ENCODE measurements at places on chromosomes 5 and 9. TPM values are rescaled to one million over a fixed set of nuclear protein-coding genes. Genes with fewer than 3 reads are reported as not detected.

The BAAT gene
- 0.07 TPM for total RNA-seq

The NPDC1 gene
- 84.0 TPM for total RNA-seq

The SLC24A2 gene
- total RNA-seq = 0.20 TPM

The UNC13B gene
- total RNA-seq = 29.9 TPM

The ZNF300 gene
- total RNA-seq = 15.6 TPM

The ADAMTS12 gene
- 13.5 TPM for total RNA-seq

GRCh38 chr5:52693280-52693679 is 94.4 kb upstream of the ITGA1 start:
- peaks cover 29% of the 10 kb centered on the region for H3K4me1 ChIP-seq
- DNase-seq = no peak
- no peaks in the 10 kb centered on the region for H3K27me3 ChIP-seq
- H3K36me3 ChIP-seq = no peaks in the 10 kb centered on the region
- H3K27ac ChIP-seq = no peak overlapping the region

- H3K27ac ChIP-seq = no peak overlapping the region
- no peaks in the 10 kb centered on the region for H3K27me3 ChIP-seq
- peaks cover 14% of the 10 kb centered on the region for H3K36me3 ChIP-seq
- peaks cover 4% of the 10 kb centered on the region for H3K4me1 ChIP-seq
- no peak overlapping the region for H3K4me3 ChIP-seq
Measured at GRCh38 chr9:109940561-109940960, 160.6 kb downstream of the PALM2AKAP2 start.

DNA sequence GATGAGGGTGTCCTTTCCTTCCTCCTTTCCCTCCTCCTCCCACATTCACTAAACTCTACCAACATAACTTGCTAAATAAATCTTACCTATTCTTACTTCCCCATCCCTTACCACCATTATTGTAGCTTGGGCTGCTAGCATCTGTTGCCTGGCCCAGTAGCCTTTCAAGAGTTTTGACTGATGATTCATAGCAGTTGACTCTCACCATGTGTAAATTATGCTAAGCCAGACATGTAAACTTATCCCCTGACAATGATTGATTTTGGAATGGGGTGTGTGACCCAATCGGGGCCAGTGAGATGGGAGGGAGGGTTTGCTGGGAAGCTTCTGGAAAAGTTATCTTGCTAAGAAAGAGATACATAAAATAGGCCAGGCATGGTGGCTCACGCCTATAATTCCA is 161.8 kb upstream of the SPRY4 start:
- H3K36me3 ChIP-seq = peaks cover 8% of the 10 kb centered on the region
- peaks cover 9% of the 10 kb centered on the region for H3K4me1 ChIP-seq
- DNase-seq = no peak
- no peaks in the 10 kb centered on the region for H3K27me3 ChIP-seq
- H3K27ac ChIP-seq = no peak overlapping the region

GRCh38 chr9:8074713-8075286 is 275.2 kb upstream of the DMAC1 start:
- no peak for DNase-seq
- no peak overlapping the region for H3K4me3 ChIP-seq
- no peaks in the 10 kb centered on the region for H3K27me3 ChIP-seq

DNA sequence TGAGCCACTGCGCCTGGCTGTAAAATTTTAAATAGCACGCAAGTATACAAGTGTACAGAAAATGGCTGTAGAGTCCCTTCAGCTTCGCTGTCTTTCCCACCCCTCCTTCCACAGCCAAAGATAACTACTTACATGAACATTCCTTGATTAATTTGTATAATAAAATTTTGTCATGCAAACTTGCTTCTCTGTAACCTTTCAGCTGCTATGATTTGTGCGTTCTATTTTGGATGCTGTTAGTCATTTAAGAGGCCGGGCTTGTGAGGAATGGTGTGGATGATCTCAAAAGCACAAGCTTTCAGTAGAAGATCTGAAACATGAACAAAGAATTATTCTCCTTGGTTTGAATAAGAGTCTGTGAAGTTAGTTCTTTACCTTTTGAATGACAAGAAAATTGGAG is 115.0 kb upstream of the TLE1 start:
- H3K4me1 ChIP-seq = peaks cover 5% of the 10 kb centered on the region
- H3K36me3 ChIP-seq = no peaks in the 10 kb centered on the region
- DNase-seq = no peak
- no peak overlapping the region for H3K4me3 ChIP-seq
- no peak overlapping the region for H3K27ac ChIP-seq
- H3K27me3 ChIP-seq = no peaks in the 10 kb centered on the region

DNA sequence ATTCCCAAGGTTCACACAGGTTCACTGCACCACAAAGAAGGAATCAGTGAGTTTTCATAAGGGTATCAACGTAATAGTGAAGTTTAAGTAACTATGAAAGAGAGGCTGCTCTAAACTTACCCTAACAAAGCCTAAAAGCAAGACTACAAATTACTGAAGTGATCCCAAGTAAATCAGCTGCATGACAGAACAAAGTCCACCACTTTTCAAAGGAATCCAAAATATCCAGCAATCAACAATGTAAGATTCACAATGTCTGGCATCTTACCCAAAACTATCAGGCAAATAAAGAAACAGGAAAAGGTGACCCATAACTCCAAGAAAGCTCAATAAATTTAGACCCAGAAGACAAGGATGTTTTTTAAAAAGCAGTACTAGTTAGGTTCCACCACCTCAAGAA is 70.1 kb downstream of the GNAQ start:
- H3K27ac ChIP-seq = peak overlapping the region; percentile 78
- H3K4me3 ChIP-seq = no peak overlapping the region
- no peaks in the 10 kb centered on the region for H3K27me3 ChIP-seq
- peaks cover 44% of the 10 kb centered on the region for H3K4me1 ChIP-seq
- no peak for DNase-seq
- H3K36me3 ChIP-seq = peaks cover 6% of the 10 kb centered on the region

- no peaks in the 10 kb centered on the region for H3K36me3 ChIP-seq
- no peak overlapping the region for H3K27ac ChIP-seq
- no peaks in the 10 kb centered on the region for H3K4me1 ChIP-seq
- DNase-seq = no peak
Measured at GRCh38 chr9:95522871-95523370, 6.2 kb upstream of the PTCH1 start.

DNA sequence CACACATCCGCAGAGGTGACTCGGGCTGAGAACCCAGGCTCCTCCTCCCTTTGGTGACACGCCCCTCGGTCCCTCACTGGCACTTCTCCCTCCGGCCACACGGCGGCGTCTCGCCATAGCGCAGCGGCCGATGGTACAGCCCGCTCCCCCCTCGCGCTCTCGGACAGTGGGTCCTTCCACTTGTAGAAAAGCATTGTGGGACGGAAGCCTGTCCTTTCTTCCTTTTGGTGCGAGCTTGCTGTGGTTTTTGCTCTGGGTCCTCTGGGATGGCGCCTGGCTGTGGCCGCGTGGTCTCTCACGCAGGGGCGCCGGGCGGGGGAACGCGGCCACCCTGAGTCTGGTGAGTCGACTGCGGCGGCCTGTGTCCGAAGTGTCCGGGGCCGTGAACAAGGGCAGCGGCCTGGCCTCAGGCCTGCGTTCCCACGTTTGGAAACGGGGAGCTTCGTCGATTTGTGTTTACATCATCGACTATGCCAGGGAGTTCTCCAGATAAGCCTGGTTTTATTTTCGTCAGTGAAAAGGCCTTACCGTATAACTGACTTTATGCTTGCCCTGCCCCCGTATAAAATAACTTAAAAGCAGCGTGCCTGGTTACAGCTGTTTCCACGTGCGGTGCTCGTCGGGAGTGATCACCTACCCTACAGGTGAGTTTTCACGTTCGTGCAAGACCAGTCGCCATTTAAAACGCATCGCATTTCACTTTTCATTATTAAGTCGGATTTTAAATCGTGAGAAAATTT is 258.3 kb downstream of the EPB41L4A start:
- DNase-seq = peak; percentile 77
- H3K4me1 ChIP-seq = peaks cover 31% of the 10 kb centered on the region
- peak overlapping the region; percentile 96 for H3K4me3 ChIP-seq
- H3K27ac ChIP-seq = peak overlapping the region; percentile 94
- peaks cover 14% of the 10 kb centered on the region for H3K36me3 ChIP-seq

- no peak for DNase-seq
- no peak overlapping the region for H3K27ac ChIP-seq
- peaks cover 17% of the 10 kb centered on the region for H3K27me3 ChIP-seq
- no peak overlapping the region for H3K4me3 ChIP-seq
- peaks cover 24% of the 10 kb centered on the region for H3K4me1 ChIP-seq
- H3K36me3 ChIP-seq = peaks cover 4% of the 10 kb centered on the region
Measured at GRCh38 chr5:92800365-92800764, 780.7 kb downstream of the NR2F1-AS1 start.

DNA sequence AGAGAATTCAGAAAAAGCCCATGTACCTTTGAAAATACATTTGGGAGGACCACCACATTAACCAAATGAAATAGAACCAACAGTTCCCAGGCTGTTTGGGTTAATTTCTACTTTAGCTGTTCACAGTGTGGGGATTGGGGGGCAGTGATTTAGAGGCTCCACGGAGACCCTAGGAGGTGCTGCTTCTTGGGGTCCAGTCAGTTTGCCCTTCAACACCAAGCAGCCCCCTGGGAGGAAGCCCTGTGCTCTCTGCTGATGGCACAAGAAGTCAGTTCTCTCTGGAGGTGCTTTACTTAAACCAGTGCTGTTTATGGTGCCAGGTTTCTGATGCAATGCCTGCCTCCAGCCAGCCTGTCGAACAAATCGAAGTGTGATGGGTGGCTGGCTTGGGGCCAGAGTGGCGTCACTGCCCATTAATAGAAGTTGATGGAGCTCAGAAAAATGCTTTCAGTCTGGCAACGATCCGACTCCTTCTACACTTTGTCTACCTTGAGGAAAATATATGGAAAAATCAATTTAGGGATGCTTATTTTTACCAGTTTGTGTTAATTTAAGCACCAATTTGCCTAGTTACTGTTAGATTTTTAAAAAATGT is 134.0 kb downstream of the SNX18 start:
- peak; percentile 41 for DNase-seq
- peaks cover 8% of the 10 kb centered on the region for H3K4me1 ChIP-seq
- no peak overlapping the region for H3K27ac ChIP-seq
- no peak overlapping the region for H3K4me3 ChIP-seq
- no peaks in the 10 kb centered on the region for H3K27me3 ChIP-seq
- no peaks in the 10 kb centered on the region for H3K36me3 ChIP-seq

- peaks cover 7% of the 10 kb centered on the region for H3K27me3 ChIP-seq
- no peak overlapping the region for H3K4me3 ChIP-seq
- DNase-seq = no peak
- H3K4me1 ChIP-seq = no peaks in the 10 kb centered on the region
- H3K36me3 ChIP-seq = no peaks in the 10 kb centered on the region
- H3K27ac ChIP-seq = no peak overlapping the region
Measured at GRCh38 chr5:71817891-71818290, 98.8 kb downstream of the CARTPT start.

DNA sequence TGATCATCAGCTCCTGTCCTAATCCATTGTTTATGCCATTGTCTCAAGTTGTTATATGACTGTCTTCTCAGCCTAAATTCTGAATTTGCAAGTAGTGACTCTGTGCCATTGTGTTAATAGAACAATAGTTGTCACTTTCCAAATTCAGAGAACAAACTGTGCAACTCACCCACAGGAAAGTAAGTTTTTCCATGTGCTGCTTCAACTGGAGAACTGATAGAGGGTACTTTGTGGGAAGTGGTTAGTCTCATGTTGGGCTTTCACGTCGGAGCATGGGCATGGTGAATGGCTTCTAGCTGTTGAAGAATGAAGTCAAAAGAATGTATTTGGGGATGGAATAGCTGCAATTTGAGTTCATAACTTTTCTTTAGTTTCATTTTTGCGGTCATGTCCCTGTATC is 146.0 kb downstream of the CD180 start:
- no peak overlapping the region for H3K4me3 ChIP-seq
- H3K27me3 ChIP-seq = no peaks in the 10 kb centered on the region
- no peak for DNase-seq

GRCh38 chr5:168608386-168608785 is 29.2 kb upstream of the PANK3 start:
- peaks cover 28% of the 10 kb centered on the region for H3K4me1 ChIP-seq
- no peak for DNase-seq
- H3K36me3 ChIP-seq = no peaks in the 10 kb centered on the region
- no peaks in the 10 kb centered on the region for H3K27me3 ChIP-seq
- H3K4me3 ChIP-seq = no peak overlapping the region
- H3K27ac ChIP-seq = no peak overlapping the region

Data from mesothelial cell of epicardium (in vitro differentiated cells).